ENCODE measurements at places on chromosomes 16 and 17. TPM values are rescaled to one million over a fixed set of nuclear protein-coding genes. Genes with fewer than 3 reads are reported as not detected.
A peak's percentile ranks its signal among the peaks of the same experiment; 100 is the strongest.

GRCh38 chr16:89599451-89599858 is 14.0 kb upstream of the DPEP1 start:
- no peaks in the 10 kb centered on the region for H3K27me3 ChIP-seq
- no peak overlapping the region for H3K27ac ChIP-seq
- peaks cover 9% of the 10 kb centered on the region for H3K4me1 ChIP-seq
- no peaks in the 10 kb centered on the region for H3K36me3 ChIP-seq

DNA sequence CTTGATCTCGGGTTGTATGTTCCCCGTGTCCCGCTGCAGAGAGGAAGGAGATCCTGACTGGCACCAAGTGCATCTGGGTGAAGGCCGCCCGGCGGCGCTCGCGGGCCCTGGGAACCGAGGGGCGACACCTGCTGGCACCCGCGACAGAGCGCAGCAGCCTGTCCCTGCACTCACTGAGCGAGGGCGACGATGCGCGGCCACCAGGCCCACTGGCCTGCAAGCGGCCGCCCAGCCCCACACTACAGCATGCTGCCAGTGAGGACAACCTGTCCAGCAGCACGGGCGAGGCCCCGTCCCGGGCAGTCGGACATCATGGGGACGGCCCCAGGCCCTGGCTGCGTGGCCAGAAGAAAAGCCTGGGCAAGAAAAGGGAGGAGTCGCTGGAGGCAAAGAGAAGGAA is 7.5 kb downstream of the BTBD17 start:
- no peak overlapping the region for H3K4me3 ChIP-seq
- H3K4me1 ChIP-seq = no peaks in the 10 kb centered on the region
- H3K36me3 ChIP-seq = no peaks in the 10 kb centered on the region
- DNase-seq = peak; percentile 79
- H3K27ac ChIP-seq = no peak overlapping the region
- peaks cover 89% of the 10 kb centered on the region for H3K27me3 ChIP-seq

GRCh38 chr16:54316095-54316889 is 29.7 kb upstream of the IRX3 start:
- no peak overlapping the region for H3K27ac ChIP-seq
- no peaks in the 10 kb centered on the region for H3K4me1 ChIP-seq
- H3K27me3 ChIP-seq = no peaks in the 10 kb centered on the region
- H3K4me3 ChIP-seq = no peak overlapping the region
- DNase-seq = no peak
- H3K36me3 ChIP-seq = no peaks in the 10 kb centered on the region

GRCh38 chr17:76511668-76512365 is 10.6 kb upstream of the RHBDF2 start:
- no peak overlapping the region for H3K27ac ChIP-seq
- H3K36me3 ChIP-seq = no peaks in the 10 kb centered on the region
- peaks cover 6% of the 10 kb centered on the region for H3K27me3 ChIP-seq
- no peak overlapping the region for H3K4me3 ChIP-seq
- peaks cover 16% of the 10 kb centered on the region for H3K4me1 ChIP-seq

Gene CHMP6
- 29.9 TPM for total RNA-seq

- H3K27me3 ChIP-seq = peaks cover 57% of the 10 kb centered on the region
- DNase-seq = no peak
- H3K4me1 ChIP-seq = peaks cover 24% of the 10 kb centered on the region
- no peak overlapping the region for H3K4me3 ChIP-seq
Measured at GRCh38 chr17:60145006-60145935, 4.5 kb upstream of the CA4 start.

Gene MYO15A
- 2.8 TPM for total RNA-seq

DNA sequence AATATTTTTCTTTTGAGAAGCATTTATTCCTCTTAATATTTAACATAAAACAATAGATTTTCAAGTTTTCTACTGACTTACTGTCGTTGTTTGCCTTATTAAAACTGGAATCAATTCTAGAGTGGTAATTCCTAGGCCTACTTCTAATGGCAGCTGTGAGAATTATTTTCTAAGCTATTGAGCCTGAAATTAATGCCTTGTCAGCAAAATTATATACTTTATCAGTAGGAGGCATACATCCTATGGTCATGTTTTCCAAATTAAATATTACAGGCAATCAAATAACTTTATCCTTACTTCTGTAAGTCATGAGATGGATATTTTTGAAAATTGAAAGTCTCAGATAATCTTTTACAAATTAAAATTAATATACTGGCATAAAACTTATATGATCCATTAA is 239.1 kb upstream of the CNTNAP4 start:
- H3K27ac ChIP-seq = no peak overlapping the region
- no peak overlapping the region for H3K4me3 ChIP-seq
- DNase-seq = no peak
- no peaks in the 10 kb centered on the region for H3K27me3 ChIP-seq
- no peaks in the 10 kb centered on the region for H3K36me3 ChIP-seq

DNA sequence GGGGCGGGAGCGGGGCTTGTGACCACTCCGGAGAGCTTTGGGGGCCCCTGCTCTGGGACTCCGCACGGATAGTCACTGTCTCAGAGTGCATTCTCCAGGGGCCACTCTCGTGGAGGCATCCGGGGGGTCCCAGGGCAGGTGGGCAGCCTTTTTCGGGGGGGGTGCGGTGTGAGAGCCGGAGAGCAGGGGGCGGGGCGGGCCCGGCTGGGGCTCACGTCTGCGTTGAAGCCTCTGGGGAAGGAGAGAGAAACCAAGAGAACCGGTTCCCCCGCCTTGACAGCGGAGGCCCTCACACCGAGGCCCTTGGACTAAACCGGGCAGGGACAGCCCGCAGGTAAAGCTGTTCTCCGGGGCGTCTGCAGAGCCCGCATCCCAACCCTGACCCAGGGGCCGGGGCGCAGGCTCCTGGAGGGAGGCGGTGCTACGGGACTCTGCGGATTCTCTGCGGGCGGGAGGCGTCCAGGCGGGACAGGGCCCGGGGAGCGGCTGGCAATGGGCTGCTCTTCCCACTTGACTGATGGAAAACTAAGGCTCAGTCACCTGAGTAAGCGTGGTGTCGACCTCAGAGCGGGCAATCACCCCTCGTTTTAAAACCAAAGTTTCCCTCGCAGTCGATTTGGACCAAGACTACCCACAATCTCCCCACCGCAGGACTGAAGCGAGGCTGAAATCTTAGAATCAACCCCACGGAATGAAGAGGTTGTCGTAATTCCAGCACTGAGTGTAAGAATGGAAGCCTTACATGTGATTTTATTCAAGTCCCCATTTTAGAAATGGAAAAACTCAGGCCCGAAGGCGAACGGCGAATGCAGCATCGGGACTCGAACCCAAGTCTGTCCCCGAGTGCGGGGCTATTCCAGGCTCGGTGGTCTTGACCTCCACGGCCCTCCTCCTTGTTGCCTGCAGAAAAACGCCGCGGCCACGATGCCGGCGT is 49.6 kb upstream of the AMZ2 start:
- peaks cover 59% of the 10 kb centered on the region for H3K27me3 ChIP-seq
- H3K36me3 ChIP-seq = no peaks in the 10 kb centered on the region
- peak overlapping the region; percentile 39 for H3K4me3 ChIP-seq
- H3K4me1 ChIP-seq = peaks cover 41% of the 10 kb centered on the region
- peak; percentile 64 for DNase-seq

GRCh38 chr16:83878838-83879237 is 20.1 kb upstream of the MLYCD start:
- no peaks in the 10 kb centered on the region for H3K36me3 ChIP-seq
- H3K4me1 ChIP-seq = no peaks in the 10 kb centered on the region
- H3K27ac ChIP-seq = no peak overlapping the region
- DNase-seq = no peak

DNA sequence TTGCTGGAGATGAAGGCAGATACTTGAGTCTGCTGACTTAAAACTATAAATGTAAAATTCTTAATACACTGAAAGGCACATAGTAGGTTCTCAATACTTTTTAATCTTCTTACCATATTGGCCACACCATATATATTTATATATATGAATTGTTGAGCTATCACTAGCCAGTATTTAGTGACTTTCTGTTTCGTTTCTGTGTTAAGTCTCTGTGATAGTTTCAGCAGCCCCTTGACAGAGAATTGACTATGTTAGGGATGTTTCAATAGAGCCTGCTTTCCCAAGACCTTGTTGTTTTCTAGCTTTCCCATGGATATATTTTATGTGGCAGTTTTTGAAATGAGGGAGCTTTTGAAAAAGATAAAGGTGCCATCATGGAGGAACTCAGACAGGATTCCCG is 206.5 kb upstream of the GOT2 start:
- no peaks in the 10 kb centered on the region for H3K36me3 ChIP-seq
- no peak overlapping the region for H3K4me3 ChIP-seq
- no peaks in the 10 kb centered on the region for H3K4me1 ChIP-seq
- DNase-seq = no peak
- H3K27me3 ChIP-seq = no peaks in the 10 kb centered on the region

GRCh38 chr16:78794581-78795250 is 695.3 kb downstream of the WWOX start:
- no peaks in the 10 kb centered on the region for H3K36me3 ChIP-seq
- no peaks in the 10 kb centered on the region for H3K4me1 ChIP-seq
- H3K4me3 ChIP-seq = no peak overlapping the region
- no peak for DNase-seq
- H3K27ac ChIP-seq = no peak overlapping the region

Gene MSLN
- total RNA-seq = 93.3 TPM

Gene USP43
- 4.3 TPM for total RNA-seq

DNA sequence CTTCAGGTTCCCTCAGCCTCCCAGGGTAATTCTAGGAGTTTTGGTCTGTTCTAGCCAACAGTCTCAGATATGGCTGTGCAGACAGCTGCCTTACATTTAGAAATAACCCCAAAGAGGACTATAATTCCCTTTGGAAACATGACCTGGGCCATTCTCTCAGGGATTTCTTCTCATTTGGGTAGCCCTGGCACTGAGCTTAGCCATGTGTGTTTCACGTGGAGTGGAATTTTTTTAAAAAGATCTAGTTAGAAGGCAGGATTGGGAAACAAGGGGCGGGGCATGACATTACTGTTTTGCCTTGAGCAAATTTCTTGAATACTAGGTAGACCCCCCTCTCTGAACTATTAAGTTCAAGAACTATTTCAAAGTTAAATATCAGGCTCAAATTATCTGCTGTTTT is 29.6 kb upstream of the MRC2 start:
- peaks cover 8% of the 10 kb centered on the region for H3K4me1 ChIP-seq
- H3K4me3 ChIP-seq = no peak overlapping the region
- H3K27me3 ChIP-seq = no peaks in the 10 kb centered on the region

Gene MMP28
- total RNA-seq = 55.6 TPM

DNA sequence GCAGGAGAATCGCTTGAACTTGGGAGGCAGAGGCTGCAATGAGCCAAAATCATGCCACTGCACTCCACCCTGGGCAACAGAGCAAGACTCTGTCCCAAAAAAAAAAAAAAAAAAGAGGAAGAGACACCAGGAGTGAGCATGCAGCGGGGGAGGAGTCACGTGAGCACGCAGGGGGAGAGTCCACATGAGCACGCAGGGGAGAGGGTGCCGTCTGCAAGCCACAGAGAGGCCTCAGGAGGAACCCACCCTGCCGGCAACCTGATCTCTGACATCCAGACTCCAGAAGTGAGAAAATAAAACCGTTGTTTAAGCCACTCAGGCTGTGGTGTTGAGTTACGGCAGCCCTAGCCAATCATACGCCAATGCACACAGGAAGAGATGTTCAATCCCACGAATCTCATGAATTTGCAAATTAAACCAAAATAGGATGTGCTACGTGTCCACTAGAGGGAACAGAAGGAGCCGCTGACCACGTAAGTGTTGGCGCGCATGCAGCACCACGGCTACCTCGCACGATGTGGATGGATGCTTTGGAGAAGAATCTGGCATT is 42.2 kb downstream of the CCDC57 start:
- H3K27me3 ChIP-seq = no peaks in the 10 kb centered on the region
- DNase-seq = peak; percentile 78
- H3K27ac ChIP-seq = no peak overlapping the region
- H3K4me1 ChIP-seq = no peaks in the 10 kb centered on the region

- H3K4me1 ChIP-seq = peaks cover 57% of the 10 kb centered on the region
- peak overlapping the region; percentile 96 for H3K27ac ChIP-seq
- peak overlapping the region; percentile 91 for H3K4me3 ChIP-seq
- H3K36me3 ChIP-seq = peaks cover 22% of the 10 kb centered on the region
- peak; percentile 83 for DNase-seq
Measured at GRCh38 chr17:7560172-7561027, 1.3 kb upstream of the SENP3 start.

GRCh38 chr17:7306911-7307685 is at the start of gene EIF5A:
EIF5A (plus strand) TSS chr17:7307628; CDS start chr17:7309636, 2,008 bp downstream.
- H3K4me1 ChIP-seq = peaks cover 22% of the 10 kb centered on the region
- no peaks in the 10 kb centered on the region for H3K27me3 ChIP-seq
- H3K36me3 ChIP-seq = peaks cover 30% of the 10 kb centered on the region
- peak; percentile 100 for DNase-seq
- peak within 1 kb of the TSS; percentile 92 for H3K4me3 ChIP-seq
- peak within 1 kb of the TSS; percentile 93 for H3K27ac ChIP-seq

GRCh38 chr16:30028438-30029076 is 2.5 kb downstream of the TLCD3B start:
- no peak overlapping the region for H3K27ac ChIP-seq
- no peak for DNase-seq
- H3K36me3 ChIP-seq = no peaks in the 10 kb centered on the region
- no peak overlapping the region for H3K4me3 ChIP-seq
- H3K4me1 ChIP-seq = peaks cover 5% of the 10 kb centered on the region
- H3K27me3 ChIP-seq = peaks cover 67% of the 10 kb centered on the region

Gene RAD51D
- 19.1 TPM for total RNA-seq
